Activated T-cell treated with anti-CD3 and anti-CD28 coated beads, Interleukin-2, amount 50 U/mL, for 72 hours (primary cell): ENCODE measurements at places on chromosomes 12 and 14. TPM values are rescaled to one million over a fixed set of nuclear protein-coding genes. Genes with fewer than 3 reads are reported as not detected.

- no peak for DNase-seq
Measured at GRCh38 chr14:35159742-35160409, 37.5 kb downstream of the PRORP start.

Gene ANKRD33
- total RNA-seq: not detected

DNA sequence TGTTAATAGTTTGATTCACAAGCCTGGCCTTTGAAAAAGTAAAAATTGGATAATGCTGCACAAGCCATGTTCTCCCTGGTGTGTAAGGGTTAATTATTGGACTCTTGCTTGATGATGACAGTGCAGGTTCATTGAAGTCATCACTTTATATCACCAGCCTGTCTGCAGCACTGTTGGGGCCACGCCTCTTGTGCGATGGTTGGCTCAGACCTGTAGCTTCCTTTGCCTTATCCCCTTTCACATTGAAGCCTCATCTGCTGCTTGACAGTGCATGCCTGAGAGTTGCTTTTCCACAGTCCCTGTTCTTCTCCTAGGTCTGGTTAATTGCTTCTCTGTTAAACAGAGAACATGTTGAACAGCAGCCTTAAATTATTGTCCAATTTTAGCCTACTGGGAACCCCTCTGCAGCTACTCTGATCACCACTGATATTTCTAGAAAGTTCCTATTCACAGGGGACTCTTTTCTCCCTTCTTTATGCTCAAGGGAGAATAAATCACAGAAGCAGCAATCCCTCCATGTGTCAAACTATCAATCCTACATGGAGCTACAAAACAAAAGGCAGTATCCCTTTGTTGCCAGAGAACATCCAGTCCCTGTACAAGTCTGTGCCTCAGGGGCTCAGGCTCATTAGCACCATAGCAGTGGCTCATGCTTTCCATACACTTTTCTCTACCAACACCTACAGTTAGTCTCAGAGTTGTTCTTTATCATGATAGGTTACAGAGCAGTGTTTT lies 322.1 kb downstream of the RGS6 start:
- DNase-seq: no peak

- no peak for DNase-seq
Measured at GRCh38 chr12:66189486-66189843, 451 bp downstream of the IRAK3 start.

GRCh38 chr14:69574263-69574953 lies at the start of gene CCDC177:
Gene CCDC177, minus strand, starts transcription at chr14:69574871. Its CDS starts 1,249 bp downstream, at chr14:69573622.
- peak; percentile 81 for DNase-seq

Gene CCDC175
- total RNA-seq: not detected

DNA sequence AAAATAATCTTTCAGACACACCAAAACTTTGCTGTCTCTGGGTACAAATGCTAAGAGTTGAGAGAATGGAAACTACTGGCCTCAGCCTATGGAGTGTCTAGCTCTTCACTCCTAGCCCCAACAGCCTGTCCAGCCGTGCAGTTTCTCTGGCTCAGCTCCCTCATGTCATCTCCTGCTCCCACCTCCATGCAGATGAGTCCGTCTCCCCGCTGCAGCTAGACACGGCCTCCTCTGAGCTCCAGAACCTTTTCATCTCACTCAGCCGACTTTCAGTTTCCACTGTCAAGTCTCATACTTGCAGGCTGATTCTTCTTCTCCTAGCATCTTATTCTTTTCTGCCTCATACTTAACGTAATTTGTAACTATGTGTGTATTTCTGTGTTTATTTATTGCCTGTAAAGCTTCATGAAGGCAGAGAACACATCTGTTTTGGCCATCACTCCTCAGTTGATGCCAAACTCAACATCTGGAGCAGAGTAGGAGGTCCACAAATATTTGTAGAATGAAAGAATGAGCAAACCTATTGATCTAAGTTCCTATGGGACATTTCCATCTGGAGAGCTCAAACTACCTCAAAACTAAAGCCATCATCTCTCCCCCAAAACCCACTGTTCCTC lies 139.8 kb upstream of the PWP1 start:
- DNase-seq: no peak

Gene MEG3
- total RNA-seq: not detected

- no peak for DNase-seq
Measured at GRCh38 chr12:40971911-40972310, 216.2 kb upstream of the PDZRN4 start.

Gene CLEC2A
- total RNA-seq: not detected

- no peak for DNase-seq
Measured at GRCh38 chr12:56146492-56147460, 5.6 kb upstream of the MYL6B start.

DNA sequence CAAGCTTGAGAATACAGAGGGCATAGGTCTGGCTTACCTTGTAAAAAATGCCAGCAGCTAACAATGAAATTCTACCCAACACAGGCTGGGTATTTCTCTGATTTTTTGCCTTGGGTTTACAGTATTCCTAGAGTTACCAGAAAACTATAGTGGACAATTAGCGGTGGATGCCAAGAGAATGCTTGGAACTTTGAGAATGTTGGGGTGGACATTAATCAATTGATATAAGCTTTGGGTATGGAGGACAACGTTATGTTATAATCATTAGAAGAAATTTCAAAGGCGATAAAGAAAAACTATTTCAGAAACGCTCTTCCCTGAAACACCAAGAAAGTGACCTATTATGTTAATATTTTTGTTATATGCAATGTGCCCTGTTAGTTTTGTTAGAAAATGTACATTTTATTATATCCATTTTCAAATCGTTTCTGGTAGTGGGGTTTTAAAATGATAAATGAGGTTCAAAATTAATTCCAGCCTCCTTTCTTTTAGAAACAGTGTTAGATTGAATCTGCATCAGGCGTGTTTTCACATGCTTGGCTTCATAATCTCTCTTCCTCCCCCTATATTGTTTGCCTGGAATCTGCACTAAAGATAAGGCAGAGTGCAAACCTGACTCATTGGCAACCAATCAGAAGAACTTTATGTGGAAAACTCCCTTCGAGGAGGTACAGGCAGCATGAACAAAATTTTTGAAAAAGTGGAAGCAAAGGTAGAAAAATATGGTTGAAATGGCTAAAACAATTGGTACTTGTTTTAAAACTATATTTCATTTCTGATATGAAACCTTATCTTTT lies 1.4 kb upstream of the PTPRQ start:
- DNase-seq: no peak

Gene NTN4
- total RNA-seq: 0.69 TPM

DNA sequence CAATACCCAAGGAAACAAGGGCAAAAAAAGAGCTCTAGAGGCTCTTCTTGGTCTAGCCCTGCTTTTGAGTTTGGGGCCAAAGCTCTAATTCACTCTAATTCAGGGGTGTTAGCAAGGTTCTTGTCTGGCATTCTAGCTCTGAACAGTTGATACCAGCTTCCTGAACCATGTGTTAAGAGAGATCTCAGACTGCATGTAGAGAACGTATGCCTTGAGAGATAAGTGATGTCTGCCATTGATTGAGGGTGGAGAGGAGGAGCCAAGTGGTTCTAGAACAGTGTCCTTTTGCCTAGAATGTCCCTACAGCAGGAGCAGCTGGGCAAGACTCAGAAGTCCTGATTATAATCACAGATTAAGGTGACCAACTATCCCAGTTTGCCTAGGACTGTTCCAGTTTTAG lies 18.2 kb upstream of the POC1B start:
- DNase-seq: no peak

DNA sequence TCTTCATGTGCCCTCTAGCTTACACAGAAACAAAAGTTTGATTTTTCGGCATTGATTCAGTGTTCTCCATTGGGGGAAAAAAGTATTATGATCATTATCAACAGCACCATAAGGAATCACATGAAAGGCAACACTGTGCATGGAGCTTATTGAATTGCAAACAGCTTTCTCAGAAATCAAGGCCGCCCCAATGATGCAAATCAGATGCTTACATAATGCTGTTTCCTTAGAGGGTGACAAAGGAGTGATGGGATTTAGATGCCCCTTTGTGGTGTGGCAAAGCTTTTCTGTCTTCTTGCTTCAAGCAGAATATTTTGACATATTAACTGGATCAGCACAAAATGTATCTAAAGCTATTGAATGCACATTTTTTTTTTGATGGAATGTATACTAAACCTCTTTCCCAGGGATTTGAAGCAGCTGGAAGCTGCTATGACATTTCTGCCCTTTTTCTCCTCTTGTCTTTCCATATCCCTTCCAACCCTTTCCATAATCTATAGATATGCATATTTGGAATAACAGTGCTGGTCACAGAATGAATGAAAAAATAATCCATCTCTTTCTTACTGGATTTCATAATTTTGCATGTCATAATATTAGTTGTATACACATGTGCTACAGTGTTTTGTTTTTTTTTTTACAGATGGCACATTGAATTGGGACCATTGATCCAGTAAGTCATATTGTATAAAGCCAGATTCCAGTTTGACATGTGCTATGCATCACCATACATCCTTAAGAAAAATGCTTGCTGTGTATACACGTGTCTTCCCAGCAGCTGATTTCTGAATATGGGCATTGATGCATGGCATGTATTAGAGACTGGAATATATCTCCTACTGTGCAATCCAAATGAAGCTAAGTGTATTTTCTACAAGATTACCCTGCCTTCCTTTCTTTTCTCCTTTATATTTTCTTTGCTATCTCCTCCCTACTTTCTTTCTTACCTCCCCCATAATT lies 259.7 kb upstream of the DCN start:
- DNase-seq: no peak

- no peak for DNase-seq
Measured at GRCh38 chr14:96364962-96365361, 1.6 kb downstream of the GSKIP start.

DNA sequence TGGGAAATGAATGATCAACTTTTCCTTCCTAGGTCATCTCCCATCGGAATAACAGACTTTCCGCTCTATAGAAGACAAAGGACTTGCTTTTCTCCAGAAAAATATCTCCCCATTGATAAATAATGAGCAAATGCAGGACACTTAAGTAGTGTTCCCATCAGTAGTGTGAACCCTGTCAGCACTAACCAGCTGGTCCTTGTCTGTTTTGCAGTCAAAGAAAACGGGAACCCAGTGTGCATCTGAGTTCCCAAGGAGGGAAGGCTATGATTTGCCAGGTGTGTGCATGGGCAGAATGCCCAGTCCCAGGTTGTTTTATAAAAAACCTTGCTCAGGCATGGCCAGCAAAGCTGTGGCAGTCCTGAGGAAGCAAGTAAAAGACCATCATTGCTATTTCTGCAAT lies 256.5 kb upstream of the HMGA2 start:
- no peak for DNase-seq

DNA sequence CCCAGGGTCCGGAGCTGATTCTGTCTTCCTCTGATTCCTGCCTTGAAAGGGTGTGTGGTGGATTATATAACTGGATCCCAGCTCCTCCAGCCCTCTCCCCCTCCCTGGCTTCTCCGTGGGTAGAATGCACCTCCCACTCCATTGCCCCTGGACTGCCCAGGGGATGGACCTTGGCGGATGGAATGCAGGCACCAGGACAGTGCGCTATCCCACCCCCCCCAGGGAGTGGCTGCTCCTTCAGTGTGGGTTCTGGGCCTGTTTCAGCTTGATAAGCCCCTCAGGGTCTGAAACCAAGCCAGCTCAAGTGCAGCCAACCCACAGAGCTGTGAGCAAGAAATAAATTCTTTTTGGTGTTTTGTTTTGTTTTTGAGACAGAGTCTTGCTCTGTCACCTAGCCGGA lies 112.4 kb upstream of the TMEM132D start:
- DNase-seq: no peak

Gene COCH
- 2.3 TPM for total RNA-seq

Gene KRT6A
- not detected for total RNA-seq

DNA sequence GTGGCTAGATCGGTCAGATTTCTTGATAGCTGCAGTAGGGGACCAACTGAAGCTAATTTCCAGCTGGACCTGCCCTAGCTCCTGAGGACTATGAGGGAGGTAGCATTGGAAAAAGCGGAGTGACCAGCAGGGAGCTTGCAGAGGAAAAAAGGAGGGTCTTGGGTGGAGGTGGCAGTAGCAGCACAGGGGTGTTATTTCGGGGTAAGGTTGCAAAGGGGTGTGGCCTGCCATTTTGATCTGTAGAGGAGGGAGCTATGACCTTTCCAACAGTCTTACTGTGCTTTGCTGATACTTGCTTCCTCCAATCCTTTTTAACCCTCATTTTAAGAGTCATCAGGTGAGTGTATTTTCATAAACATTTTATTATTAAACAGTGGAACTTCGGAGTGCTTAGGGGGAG lies 83.8 kb upstream of the NRXN3 start:
- DNase-seq: no peak

Gene TROAP
- total RNA-seq: 63.8 TPM
